ENCODE measurements at places on chromosomes 1 and 21.

DNA sequence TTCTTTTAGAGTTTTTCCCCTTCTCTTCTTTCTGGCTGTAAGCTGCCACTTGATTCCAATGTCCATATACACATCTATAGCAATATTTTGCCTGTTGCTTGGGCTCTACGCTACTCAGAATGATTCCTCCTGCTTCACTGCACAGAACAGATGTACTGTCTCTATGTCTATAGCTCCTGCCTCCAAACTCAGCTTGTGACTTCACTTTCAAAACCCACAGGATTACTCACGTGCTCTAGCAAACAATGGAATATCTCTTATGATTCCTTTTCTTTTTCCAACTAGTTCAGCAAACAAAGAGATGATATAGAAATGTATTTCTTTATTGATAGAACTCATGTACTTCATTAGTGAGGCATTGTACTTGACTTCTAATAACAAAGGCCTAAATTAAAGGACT lies 80.5 kb upstream of the SOX13 start:
- DNase-seq = no peak

DNA sequence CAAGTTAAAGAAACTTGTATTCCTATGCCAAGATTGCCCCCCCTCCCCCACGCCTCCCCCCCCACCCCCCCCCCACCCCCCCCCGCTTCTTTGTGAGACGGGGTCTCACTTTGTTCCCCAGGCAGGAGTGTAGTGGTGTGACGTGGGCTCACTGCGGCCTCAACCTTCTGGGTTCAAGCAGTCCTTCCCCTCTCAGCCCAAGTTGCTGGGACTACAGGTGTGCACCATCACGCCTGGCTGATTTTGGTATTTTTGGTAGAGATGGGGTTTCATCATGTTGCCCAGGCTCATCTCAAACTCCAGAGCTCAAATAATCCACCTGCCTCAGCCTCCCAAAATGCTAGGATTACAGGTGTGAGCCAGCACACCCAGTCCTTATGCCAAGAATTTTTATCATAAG lies 136.6 kb downstream of the POU2F1 start:
- DNase-seq = no peak

GRCh38 chr21:24045775-24046215 lies 1561.5 kb downstream of the MRPL39 start:
- peak; percentile 95 for DNase-seq

DNA sequence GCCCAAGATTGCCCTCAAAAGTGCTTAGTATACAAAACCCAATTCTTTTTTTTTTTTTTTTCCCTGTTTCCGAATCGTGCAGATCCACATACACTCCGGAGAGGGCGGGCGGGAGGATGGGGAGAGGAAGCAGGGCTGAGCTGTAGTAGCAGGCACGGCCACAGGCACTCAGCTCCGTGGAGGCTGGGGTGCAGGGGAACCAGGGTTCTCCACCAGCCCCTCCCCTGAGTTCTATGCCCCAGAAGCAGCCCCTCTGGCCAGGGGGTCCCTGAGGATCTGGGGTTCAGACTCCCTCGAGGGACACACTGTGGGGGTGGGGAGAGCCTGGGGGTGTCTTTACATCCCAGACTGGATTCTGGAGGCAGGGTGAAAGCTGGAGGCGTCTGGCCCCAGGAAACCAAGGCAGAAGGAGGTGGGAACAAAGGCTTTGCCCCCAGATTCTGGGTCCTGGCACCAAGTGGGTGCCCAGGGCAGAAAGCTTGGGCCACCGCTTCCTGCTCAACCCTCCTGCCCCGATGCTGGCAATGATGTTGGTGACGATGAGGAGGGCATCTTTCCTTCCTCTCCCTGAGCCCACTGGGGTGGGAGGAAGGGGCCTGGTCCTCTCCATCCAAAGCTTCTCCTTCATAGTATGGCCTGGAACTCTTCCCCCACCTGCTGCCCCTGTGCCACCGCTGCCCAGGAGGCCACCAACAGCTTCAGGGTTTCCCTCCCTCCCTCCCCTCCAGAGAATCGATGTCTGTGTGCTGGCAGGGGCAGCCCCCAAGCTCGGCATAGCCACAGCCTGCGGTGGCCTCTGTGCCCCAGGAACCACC lies 106.4 kb upstream of the TARDBP start:
- DNase-seq = no peak

DNA sequence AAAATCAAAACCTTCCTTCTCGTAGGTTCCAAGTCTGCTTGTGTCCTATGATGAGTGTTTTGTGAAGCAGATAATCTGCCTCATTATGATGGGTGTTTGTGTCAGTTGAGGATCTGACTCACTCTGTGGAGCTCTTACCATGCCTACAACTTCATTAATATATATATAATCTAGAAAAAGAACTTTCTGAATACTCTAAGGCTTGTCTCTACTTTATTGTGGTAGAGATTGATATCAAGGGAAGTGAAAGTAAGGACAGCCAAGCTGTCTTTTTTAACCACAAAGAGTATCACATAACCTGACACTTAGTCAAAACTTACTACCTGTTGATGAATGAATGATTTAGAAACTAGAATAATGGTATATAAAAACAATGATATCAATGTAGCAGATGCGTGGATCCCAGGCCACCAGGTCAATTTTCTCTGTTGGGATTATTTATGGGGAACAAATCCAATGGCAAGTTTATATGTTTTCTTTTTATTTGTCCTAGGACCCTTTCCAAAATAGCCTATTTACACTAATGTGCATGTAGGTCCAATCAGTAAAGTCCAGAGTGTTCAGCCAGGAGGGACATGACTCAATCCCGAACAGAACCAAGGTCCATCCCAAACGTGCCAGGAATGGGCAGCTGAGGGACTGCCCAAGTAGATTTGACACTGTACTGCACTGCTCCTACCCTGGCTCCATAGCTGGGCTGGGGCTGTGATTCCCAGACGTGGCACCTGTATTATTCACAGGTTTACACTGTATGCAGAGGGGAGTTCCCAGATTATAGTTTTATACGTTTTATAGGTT lies 182.3 kb upstream of the GREM2 start:
- no peak for DNase-seq

GRCh38 chr1:20691872-20692271 lies 25.9 kb downstream of the KIF17 start:
- no peak for DNase-seq

DNA sequence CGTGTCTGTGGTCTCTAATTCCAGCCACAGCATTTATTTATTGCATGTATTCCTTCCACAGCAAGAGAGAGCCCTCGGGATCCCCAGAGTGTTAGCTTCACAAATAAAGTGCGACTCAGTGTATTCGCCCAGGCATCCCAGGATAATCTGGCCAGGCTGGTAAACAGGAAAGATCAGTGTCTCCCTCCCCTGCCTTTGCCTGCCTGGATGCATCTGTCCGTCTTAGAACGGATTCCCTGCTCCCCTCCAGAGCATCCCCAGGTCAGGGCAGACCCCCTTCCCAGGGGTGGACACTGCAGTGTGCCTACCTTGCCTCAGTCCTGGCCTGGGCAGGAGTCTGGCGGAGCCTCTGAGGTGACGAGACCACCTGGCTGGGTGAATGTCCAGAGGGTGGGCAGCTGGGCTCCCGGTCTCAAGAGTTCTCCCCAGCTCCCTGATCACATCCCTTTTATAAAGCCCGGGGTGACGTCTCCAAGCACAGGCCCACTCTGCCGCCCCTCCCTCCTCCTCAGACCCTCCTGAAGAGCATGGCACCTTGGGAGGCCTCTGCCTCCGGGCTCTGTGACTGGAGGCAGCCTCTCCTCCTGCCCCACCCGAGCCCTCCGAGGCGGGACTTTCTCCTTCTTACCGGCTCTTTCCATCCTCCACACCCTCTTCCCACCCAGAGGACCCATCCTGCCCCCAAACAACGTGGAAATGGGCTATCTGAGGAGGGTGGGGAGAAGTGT lies at the start of gene KISS1:
Gene KISS1, minus strand, starts transcription at position 424 of the 728 bp plus-strand sequence. CDS start 3,615 bp downstream, outside the sequence.
- no peak for DNase-seq

GRCh38 chr1:234969011-234969441 lies 159.6 kb downstream of the TOMM20 start:
- no peak for DNase-seq

DNA sequence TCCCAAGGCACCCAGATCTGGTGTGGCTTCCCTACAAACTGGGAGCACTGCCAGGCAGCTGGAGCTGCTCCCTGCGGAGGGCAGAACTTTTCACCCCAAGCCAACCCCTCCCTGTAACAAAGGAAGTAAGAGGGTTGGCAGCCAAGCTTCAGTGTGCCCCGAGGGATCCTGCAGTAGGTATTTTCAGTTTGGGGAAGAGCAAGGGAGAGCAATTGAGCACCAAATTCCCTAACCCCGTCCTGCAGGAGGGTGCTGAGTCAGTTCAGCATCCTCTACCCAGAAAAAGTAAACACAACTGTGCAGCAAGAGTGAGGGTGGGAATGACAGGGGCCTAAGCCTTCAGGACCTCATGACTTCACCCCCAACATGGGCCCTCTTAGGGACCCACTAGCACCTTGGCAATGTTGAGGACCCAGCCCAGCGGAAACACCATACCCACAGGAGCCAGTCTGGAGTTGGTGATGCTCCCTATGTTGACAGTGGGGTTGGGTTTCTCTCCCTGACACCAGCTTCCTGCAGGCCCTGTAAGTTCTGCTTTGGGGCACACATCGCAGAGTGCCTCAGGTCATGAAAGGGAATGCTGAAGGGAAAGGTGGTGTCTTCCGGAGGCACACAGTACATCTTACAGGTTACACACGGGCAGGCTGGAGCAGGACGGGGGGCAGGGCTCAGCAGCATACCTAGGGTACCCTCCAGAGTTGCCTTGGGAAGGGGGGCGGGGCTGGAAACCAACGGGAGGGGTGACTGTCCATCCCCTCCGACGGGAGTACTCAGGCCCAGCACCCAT lies 14.8 kb downstream of the SH3BP5L start:
- DNase-seq = no peak

GRCh38 chr21:24375201-24375600 lies 1232.1 kb downstream of the MRPL39 start:
- no peak for DNase-seq

DNA sequence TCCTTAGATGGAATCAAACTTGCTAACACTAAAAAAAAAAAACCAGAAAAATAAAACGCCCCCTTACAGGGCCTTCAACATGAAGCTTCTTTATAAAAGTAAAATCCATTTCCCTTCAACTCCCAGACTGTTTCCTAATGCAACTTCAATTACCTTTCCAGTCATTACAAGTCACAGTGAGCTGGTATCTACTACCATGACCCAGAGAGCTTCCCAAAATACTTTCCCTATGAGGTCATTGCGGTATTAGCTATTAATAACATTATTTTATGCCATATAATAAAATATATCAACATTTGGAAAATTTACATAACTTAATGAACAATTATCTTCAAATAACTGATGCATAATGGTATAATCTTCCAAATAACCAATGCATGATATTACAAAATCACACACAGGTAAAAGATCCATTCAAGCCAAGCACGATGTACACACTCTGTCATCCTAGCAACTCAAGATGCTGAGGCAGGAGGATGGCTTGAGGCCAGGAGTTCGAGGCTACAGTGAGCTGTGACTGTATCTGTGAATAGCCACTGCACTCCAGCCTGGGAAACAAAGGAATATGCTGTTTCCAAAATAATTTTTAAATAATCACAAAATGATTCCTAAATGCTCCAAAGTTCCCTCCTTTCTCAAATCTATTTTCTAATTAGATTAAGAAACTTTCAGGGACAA lies 24.1 kb downstream of the EIF4G3 start:
- DNase-seq = no peak

DNA sequence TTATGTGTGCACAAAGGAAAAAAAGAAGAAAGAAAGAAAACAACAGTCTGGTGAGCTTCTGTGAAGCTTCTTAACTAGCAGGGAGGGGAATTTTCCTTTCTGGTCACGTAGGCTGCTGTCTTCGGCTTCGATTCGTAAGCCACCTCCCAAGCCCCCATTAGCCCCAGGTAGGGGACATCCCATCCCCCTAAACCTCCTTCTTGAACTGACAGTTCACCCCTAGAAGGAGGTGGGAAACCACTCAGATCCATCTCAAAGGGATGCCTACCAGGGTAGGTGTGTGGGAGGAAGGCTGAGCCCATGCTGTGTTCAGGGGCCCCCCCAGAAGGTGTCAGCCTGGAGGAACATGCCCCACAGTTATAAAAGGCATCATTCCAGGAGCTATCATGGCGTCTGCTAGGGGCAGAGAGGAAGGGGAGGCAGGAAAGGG lies 25.8 kb downstream of the CD247 start:
- DNase-seq = peak; percentile 12

GRCh38 chr21:40452548-40452947 lies 394.4 kb downstream of the DSCAM start:
- DNase-seq = no peak

- DNase-seq = no peak
Observed at GRCh38 chr1:213003256-213003655, 12.4 kb downstream of the ANGEL2 start.

DNA sequence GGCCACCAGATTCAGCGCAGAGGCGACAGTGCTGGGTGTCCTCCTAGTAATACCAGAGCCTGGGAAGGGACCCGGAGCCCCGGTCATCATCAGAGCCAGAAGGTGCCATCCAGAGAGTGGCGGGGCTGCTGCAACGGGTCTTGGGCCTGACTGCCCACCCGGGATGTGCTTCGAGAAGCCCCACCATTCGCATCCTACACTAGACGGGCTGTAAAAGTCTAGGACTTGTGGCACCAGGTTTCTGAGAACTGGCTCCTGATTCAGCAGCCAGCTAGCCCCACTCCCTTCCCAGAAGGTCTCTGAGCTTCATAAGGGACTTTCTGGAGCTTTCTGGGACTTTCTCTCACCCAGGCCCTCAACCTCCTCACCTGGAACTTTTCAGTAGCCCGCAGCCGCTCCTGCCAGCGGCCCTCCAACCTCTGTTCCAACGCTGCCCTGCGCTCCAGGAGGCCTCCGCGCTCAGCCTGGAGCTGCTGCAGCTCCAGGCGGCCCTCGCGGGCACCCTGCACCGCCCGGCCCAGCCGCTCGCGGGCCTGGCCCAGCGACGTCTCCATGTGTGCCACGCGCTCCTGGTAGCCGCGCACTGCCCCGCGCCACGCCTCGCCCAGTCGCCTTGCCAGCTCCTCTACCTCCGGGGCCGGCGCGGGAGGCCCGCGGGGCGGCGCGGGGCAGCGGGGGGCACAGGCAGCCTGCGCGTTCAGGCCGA lies 940 bp downstream of the NES start:
- no peak for DNase-seq

DNA sequence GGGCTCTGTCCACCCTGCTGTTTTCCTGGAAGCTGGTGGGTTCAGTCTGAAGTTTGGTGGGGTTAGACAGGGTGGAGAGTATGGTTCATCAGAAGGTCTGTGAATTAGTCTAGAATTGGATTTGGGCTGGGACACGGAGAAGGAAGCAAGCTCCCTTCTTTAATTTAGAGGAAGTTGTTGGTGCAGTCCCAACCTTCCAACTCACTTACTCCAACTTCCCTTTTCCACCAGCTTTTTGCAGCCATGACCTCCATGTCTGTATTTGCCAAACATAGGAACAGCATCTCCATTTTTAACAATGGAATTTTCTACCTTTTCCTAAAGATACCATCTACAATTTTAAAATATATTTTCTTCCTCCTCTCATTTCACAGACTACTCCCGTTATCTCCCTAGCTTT lies 28.5 kb upstream of the PRELP start:
- no peak for DNase-seq

All from dorsolateral prefrontal cortex (tissue), 122 donors.